ENCODE measurements at places on chromosomes 12 and 14. TPM values are rescaled to one million over a fixed set of nuclear protein-coding genes. Genes with fewer than 3 reads are reported as not detected.

DNA sequence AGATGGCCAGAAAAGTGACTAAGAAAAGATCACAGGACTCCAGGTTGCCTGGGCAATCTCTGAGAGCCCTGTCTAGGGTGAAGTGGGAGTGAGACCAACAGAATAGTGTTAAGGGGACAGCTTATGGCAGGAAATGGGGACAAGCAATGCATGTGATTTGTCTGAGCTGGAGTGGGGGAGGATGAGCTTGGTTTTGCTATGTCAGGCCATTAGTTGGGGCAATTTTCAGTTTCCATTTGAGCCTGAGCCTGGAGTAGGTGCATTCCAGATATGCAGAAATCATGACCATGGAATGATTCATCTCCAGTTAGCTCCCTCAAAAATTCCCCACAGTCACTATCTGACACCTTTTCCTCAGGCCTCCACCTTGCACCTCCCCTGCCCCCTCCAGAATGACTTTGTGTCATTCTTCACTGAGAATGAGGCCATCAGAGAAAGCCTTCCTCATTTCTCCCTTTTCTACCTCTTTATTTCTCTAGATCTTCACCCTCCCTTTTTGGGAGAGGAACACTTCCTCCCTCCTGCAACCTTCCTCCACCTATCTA is 150.9 kb upstream of the PLEKHG7 start:
- no peak for DNase-seq
- no peaks in the 10 kb centered on the region for H3K36me3 ChIP-seq
- peak overlapping the region; percentile 84 for H3K27ac ChIP-seq
- H3K4me1 ChIP-seq = peaks cover 41% of the 10 kb centered on the region
- H3K27me3 ChIP-seq = no peaks in the 10 kb centered on the region

- H3K4me1 ChIP-seq = peaks cover 24% of the 10 kb centered on the region
- no peak overlapping the region for H3K4me3 ChIP-seq
- H3K36me3 ChIP-seq = no peaks in the 10 kb centered on the region
- no peak for DNase-seq
- no peaks in the 10 kb centered on the region for H3K27me3 ChIP-seq
Observed at GRCh38 chr12:67705394-67706370, 57.1 kb downstream of the DYRK2 start.

- no peak overlapping the region for H3K4me3 ChIP-seq
- no peaks in the 10 kb centered on the region for H3K27me3 ChIP-seq
- no peaks in the 10 kb centered on the region for H3K4me1 ChIP-seq
- H3K27ac ChIP-seq = no peak overlapping the region
Observed at GRCh38 chr14:96125536-96125935, 79.1 kb upstream of the BDKRB2 start.

GRCh38 chr12:87464565-87464964 is 564.6 kb downstream of the C12orf50 start:
- no peaks in the 10 kb centered on the region for H3K4me1 ChIP-seq
- no peaks in the 10 kb centered on the region for H3K36me3 ChIP-seq
- H3K4me3 ChIP-seq = no peak overlapping the region

GRCh38 chr12:94698578-94698977 is 48.2 kb upstream of the TMCC3 start:
- no peaks in the 10 kb centered on the region for H3K27me3 ChIP-seq
- no peak overlapping the region for H3K27ac ChIP-seq
- H3K36me3 ChIP-seq = no peaks in the 10 kb centered on the region
- H3K4me3 ChIP-seq = no peak overlapping the region
- H3K4me1 ChIP-seq = no peaks in the 10 kb centered on the region
- DNase-seq = no peak

GRCh38 chr14:95498622-95499353 is 17.7 kb downstream of the SYNE3 start:
- H3K27me3 ChIP-seq = no peaks in the 10 kb centered on the region
- H3K36me3 ChIP-seq = no peaks in the 10 kb centered on the region
- H3K4me1 ChIP-seq = peaks cover 86% of the 10 kb centered on the region
- no peak overlapping the region for H3K4me3 ChIP-seq

GRCh38 chr14:37493606-37494005 is 101.4 kb downstream of the FOXA1 start:
- no peaks in the 10 kb centered on the region for H3K4me1 ChIP-seq
- no peak overlapping the region for H3K27ac ChIP-seq
- H3K27me3 ChIP-seq = no peaks in the 10 kb centered on the region
- no peak for DNase-seq
- no peak overlapping the region for H3K4me3 ChIP-seq

The PRB2 gene
- not detected for total RNA-seq

The RBMS2 gene
- 12.8 TPM for total RNA-seq

The PPP1CC gene
- total RNA-seq = 99.5 TPM

The KRT3 gene
- total RNA-seq = not detected
